Retinal pigment epithelial cell (primary cell): ENCODE measurements at places on chromosomes 5 and 9.

GRCh38 chr5:132016721-132017250 lies 5.3 kb upstream of the ACSL6 start:
- DNase-seq: no peak

- DNase-seq: peak; percentile 45
Observed at GRCh38 chr5:74342948-74343682, 297.4 kb downstream of the ENC1 start.

- peak; percentile 33 for DNase-seq
Observed at GRCh38 chr9:21110708-21111576, 30.7 kb downstream of the IFNW1 start.

- no peak for DNase-seq
Observed at GRCh38 chr5:143896516-143896915, 84.6 kb downstream of the HMHB1 start.

DNA sequence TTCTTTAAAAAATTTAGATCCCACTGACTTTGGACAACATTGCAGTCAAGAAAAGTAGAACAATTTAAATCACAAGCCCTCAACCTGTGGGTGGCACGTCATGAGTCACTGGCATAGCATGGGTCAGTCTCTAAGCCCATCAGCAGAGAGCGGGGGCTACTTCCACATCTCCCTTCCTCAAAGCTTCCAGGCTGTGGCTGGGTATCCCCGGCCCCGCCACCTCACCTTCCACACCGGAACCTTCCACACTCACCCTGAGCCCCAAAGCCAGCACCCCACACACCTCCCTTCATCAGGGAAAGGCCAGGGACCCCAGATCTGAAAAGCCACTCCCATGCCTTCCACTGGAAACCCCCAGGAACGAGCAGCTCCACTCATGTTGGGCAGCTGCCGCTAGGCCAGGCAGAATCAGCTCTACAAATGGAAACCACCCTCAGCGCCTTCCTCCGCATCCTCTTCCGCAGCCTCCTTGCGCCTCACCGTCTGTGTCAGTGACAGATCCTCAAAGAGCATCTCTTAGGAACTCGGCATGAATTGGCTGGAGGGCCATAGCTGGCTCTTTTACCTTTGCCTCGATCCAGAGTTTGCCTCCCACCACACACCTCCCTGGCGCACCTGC lies 156.5 kb downstream of the ERCC6L2 start:
- no peak for DNase-seq

GRCh38 chr9:114371973-114372917 lies 15.5 kb downstream of the AKNA start:
- no peak for DNase-seq

- no peak for DNase-seq
Observed at GRCh38 chr5:7043797-7044196, 330.6 kb downstream of the TENT4A start.

DNA sequence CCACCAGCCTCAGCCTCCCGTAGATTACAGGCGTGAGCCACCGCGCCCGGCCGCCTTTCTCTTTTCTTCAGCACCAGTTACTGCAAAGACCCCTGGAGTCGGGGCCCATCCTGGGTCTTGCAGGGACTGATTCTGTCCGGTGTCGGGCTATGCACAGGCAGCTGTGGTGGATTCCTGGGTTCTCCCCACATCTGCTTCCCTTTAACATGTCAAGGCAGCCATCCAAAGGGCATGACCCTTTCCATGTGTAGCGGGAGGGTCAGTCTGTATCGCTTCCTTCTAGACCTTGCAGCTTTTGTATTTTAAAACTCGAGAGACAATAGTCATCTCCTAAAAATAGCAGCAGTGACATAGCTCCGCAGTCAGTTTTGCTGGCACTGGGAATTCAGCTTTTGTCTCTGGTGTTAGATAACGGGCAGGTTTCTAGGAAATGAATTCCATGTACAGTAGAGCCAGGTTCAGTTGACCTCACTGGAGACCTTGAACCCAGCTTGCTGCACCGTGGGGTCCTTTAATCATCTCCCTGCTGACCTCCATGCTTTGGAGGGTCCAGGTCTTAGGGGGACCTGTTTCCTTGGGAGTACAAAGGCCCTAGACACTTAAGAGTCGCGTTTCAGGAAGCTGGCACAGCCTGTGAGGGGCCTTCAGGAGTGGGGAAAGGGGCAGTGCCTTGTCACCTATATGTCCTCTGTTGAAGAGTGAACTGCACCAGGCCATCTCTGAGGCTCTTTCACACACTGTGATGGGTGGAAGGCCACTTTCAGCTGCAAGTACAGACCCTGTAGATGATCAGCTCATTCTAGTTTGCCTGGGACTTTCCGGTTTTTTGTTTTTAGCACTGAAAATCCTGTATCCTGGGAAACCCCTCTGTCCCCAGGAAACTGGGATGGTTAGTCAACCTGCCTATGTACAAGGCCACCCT lies 13.8 kb downstream of the ANKRD33B start:
- DNase-seq: no peak

DNA sequence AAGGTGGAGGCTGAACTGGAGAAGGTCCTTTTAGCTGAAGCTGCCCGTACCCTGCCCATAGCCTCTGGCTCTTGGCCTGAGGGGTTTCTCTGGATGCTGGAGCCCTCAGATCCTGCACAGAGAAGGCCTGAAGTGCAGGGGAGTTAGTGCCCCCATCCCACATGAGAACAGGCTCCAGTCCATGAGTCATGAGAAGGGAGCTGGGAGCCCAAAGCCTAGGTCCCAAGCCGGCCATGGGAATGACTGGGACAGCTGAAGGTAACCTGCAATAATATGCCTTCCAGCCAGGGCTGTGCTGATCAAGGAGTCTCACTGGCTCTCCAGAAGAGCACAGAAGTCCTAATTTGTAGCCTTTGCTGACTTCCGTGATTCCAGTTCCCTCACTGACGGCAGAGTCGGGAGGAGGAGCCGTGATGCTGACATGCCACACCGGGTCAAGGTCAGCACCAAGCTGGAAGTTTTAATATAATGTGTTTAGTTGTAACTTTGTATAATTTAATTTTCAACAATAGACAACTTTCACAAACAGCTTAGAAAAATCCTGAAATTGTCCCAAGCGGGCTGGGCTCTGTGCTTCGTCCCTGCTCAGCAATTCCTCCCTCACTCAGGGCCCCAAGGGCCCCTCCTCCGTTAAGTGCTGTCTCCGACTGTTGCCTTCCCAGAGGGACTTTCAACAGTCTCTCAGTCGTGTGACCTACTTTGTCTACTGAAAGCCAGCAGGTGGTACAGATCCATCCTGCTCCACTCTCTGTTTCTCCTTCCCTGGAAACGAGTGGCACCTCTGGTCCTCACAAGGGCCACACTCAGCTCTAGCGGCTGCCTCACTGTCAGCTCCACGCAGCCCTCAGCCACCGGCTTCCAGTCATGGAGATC lies 387.8 kb downstream of the GADD45G start:
- DNase-seq: no peak
